RCC 7860 (cell line): ENCODE measurements at places on chromosomes 6 and 20.
A peak's percentile ranks its signal among the peaks of the same experiment; 100 is the strongest.

GRCh38 chr6:108166664-108167448 is 1.0 kb downstream of the NR2E1 start:
- no peak for DNase-seq

GRCh38 chr6:9360881-9361280 is 925.5 kb upstream of the SLC35B3 start:
- peak; percentile 32 for DNase-seq

- peak; percentile 47 for DNase-seq
Observed at GRCh38 chr6:33585403-33586107, 5.5 kb upstream of the BAK1 start.

- DNase-seq, result no peak
Observed at GRCh38 chr20:36859700-36860330, 16.1 kb upstream of the TLDC2 start.

- no peak for DNase-seq
Observed at GRCh38 chr20:9200196-9200595, 131.3 kb downstream of the PLCB4 start.

DNA sequence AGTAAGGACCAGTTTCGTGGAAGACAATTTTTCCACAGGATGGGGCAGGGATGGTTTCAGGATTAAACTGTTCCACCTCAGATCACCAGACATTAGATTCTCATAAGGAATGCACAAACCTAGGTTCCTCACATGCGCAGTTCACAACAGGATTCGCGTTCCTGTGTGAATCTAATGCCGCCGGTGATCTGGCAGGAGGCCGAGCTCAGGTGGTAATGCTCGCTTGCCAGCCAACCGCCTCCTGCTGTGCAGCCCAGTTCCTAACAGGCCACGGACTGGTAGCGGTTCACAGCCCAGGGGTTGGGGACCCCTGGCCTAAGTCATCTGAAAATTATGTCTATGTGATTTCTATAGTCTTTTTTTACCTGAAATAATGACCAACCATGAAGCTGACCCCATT is 217.5 kb downstream of the TMEM200A start:
- no peak for DNase-seq

GRCh38 chr20:48827855-48828733 is at the start of gene PREX1:
PREX1 (minus strand) TSS chr20:48827999; CDS start chr20:48827860, 139 bp downstream.
- DNase-seq, result no peak

- DNase-seq, result no peak
Observed at GRCh38 chr6:65064844-65065243, 642.2 kb downstream of the EYS start.

DNA sequence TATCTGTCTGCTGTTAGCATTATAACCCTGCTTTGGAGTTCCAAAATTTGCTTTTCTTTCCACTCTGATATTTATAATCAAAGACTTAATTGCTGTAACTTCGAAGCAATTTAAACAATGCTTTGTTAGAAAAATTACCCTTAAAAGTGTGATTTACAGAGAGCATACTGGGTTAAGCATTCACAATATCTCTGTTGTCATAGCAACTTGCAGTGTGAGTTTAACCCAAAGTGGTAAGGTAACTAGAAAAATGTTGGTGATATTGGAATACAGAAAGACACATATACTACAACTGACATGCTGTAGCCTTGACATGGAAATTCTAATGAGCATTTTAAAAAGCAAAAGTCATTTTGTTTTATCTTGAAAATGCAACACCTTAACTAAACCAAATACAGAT is 70.4 kb upstream of the SMLR1 start:
- no peak for DNase-seq

- DNase-seq, result peak; percentile 27
Observed at GRCh38 chr20:1357921-1358671, 29.2 kb upstream of the SDCBP2 start.
